Stromal cell of bone marrow (primary cell): ENCODE measurements at places on chromosomes 4 and X.
A peak's percentile ranks its signal among the peaks of the same experiment; 100 is the strongest.

- DNase-seq = peak; percentile 40
These were observed 264.6 kb upstream of the HAND2 start for GRCh38 chr4:173794662-173795061.

DNA sequence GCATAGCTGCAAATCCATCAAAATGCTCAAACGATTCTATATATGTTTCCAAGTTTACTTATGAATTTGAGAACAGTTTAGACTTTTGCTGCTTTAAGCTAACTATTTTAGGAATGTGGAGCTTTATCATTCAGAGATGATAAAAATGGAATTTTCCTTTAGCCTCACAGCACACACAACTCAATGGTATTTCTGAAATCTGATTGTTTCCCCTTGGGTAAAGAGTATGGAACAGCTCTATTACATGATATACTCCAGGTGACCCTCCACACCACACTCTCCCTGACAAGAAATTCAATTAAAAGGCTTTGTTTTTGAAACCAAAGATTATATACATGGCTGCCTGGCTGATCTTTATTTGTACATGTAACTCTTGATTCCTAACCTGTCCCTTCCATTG, 120.0 kb downstream of the LUZP4 start:
- no peak for DNase-seq

- peak; percentile 59 for DNase-seq
These were observed 29.5 kb upstream of the XIAP start for GRCh38 chrX:123830309-123830708.

DNA sequence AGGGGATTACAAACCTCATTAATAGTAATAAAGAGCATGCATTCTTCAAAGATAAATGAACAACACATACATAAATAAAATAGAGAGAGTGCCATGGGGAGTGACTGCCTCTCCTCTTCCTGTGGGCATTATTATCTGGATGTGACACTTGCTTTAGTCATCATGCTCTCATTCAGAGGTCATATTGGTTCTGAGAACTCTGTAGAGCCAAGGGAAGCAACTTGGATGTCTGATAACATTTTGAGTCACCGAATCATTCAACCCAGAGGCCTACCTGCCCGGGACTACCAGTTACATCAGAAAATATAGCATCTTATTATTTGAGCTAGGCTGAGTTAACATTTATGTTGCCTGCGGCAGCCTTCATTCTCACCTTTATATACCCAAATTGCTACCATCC, 489.5 kb downstream of the STIM2 start:
- peak; percentile 2 for DNase-seq

- DNase-seq = no peak
These were observed 44.9 kb downstream of the ZNF182 start for GRCh38 chrX:47958761-47959342.

DNA sequence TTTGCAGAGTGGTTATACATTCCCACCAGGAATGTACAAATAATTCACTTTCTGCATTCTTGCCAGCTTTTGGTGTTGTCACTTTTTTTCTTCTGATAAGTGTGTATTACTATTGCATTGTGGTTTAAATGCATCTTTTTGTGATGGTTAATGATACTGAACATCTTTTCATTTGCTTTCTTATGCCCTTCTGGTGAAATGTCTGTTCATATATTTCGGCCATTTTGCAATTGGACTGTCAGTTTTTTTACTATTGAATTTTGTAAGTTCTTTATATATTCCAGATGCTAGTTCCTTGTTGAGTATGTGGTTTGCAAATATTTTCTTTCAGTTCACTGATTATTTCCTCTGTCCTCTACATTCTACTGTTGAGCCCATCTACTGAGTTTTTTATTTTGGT, 19.4 kb upstream of the BMP2K start:
- DNase-seq = no peak

DNA sequence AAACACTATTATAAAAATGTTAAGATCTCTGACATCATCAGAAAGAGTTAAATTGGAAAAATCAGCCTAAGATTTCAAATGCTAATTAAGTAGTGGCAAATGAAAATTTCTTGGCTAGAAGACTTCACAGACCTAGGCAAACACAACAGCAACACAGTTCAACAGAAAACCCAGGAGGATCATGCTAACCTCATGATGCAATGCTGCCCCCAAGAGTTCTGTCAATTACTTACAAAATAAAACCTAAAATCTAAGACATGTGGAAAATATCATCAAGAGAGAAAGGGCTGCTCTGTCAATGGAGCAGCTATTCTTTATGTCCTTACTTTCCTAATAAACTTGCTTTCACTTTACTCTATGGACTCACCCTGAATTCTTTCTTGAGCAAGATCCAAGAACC, 21.0 kb downstream of the S100G start:
- DNase-seq = no peak

- DNase-seq = no peak
These were observed 168.3 kb downstream of the ATOH1 start for GRCh38 chr4:93996895-93997294.

- DNase-seq = no peak
These were observed 136.2 kb upstream of the BMPR1B start for GRCh38 chr4:94621491-94622080.

DNA sequence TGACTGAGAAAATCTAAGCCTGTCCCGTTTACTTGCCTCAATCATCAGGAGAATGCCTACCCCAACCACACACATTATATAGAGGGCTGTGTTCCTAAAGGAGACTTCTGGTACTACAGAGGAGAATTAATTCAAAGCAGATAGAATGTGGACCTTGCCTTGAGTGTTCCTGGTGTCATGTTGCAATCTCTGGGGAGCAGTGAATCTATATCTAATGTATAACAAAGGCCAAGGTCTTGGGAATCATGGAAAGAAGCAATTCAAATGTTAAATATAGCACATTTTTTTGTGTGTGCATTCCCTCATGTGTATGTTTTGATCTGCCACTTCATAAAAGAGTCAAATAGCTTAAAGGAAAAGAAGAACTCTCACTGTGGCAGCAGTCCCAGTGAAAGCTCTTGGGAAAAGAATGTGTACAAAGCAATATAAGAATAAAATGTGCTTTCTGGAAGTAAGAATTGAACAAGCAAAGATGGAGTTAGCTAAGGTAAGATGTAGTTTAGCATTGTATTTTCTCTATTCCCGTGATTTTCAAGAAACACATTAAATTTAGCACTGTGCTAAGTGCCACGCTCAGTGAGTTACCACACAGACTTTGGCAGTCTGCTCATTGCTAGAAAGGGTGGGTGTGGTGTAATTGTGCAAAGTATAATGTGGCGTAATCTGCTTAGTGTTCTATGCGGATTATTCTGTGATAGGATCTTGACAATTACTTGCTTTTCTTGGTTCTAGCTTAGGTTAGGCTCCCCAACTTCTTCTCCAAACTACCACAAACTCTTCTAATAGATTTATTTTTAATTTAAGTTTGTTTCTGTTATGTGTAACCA, 13.7 kb downstream of the ADH6 start:
- no peak for DNase-seq
